ENCODE measurements at places on chromosomes 5 and 9.

DNA sequence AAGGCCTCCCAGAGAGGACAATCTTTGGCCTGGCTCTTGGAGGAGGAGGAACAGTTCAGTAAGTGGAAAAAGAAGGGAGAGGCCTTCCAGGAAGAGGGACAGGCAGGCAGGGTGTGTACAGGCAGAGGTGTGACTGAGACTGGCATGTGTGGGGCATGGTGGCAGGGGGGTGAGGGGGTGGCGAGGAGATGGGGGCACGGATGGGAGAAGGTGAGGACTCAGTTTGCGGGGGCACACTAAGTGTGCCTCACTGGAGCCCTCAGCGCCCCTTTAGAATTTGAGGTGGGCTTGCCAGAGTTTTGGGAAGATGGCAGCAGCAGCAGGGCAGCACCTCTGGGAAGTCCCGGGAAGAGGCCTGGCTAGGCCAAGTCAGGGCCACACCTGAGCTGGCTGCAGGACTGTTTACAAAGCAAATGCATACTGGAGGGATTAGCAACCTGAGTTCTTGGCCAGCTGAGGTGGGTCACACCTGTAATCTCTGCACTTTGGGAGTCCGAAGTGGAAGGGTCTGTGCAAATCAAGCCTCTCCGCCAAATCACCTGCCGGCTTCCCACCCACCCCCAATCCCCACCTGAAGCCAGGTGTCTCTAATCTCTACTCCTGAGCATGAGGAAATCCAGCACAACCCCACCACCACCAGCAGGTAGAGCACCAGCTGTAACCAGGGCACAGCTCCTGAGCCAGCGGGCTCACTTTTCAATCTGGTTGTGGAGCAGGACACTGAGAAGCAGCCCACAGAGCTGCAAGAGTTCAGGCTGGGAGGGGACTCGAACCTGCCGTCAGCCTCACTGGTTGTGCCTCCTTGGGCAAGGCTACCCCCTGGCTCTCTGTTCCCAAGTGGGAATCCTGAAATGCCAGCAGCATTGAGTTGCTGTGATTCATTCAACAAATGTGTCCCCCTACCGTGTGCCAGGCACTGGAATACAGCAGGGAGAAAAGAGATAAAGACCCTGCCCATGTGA is 10.2 kb upstream of the GABRP start:
- no peak for DNase-seq

GRCh38 chr9:83431101-83432060 is 106.8 kb downstream of the FRMD3 start:
- no peak for DNase-seq

DNA sequence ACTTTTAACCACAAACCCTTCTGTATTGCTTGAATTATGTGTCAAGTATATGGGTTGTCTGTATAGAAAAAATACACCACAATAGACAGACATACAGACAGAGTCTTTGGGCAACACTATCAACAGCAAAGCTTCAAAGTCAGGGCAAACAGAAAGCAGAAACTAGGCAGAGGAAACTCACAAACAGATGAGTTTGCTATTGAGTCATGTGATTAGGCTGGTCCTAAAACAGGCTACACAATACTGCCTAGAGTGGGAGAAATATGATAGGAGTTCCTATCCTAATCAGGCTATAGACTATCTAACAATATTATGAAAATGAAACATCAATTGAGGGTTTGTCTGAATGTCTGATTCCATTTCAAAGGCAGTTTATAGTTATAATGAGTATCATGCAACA is 156.4 kb downstream of the EDIL3 start:
- no peak for DNase-seq

DNA sequence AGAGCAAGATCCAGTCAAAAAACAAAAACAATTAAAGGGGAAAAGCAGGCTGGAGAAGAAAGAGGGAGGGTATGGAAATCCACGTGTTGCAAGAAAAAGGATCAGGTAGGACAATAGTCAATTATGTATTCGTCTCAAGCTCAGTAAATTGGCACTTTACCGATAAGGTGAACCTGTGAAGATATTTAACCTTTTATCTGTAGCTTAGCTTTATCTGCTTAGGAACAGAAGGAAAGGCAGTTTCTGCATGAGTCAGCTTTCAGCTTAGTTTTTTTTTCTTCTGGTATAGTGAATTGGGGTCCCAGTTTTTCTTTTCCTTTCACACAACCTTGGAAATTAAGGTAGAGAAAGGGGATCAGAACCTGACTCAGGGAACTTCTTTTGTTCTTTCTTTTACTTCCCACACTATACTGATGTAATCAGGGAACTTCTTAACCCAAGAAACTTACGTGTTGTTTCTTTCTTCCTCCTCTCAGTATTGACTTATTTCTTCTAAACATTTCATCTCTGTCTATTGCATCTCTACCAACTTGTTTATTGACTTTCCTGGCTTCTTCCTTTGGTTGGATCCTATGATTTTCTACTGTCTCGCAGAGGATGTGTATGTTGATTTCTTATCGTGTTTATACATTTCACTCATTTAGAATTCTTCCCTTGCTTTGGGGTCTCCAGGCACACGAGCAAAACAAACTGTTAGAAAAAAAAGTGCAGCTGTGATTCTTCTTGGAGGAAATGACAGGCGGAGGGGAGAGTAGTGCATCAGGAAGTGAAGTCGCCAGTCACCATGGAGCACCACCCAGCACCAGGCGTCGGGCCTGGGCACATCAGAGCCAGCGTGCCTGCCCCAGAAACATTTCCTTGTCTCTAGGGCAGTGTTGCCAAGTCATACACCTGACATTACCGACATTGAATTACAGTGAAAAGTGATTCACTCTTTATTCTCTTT is 123.0 kb upstream of the LHFPL2 start:
- no peak for DNase-seq

- DNase-seq, result no peak
Observed at GRCh38 chr5:142701673-142702311, 15.9 kb upstream of the FGF1 start.

Measured in bone marrow (tissue), 2 donors.